ENCODE measurements at places on chromosomes 6 and 20. TPM values are rescaled to one million over a fixed set of nuclear protein-coding genes. Genes with fewer than 3 reads are reported as not detected.

TNF gene
- total RNA-seq, result 207 TPM

GRCh38 chr20:58511861-58512260 is 3.3 kb downstream of the APCDD1L start:
- DNase-seq, result no peak
- H3K4me3 ChIP-seq, result no peak overlapping the region
- H3K27me3 ChIP-seq, result peaks cover 7% of the 10 kb centered on the region
- H3K36me3 ChIP-seq, result no peaks in the 10 kb centered on the region
- H3K27ac ChIP-seq, result no peak overlapping the region
- no peaks in the 10 kb centered on the region for H3K4me1 ChIP-seq

GRCh38 chr20:63919130-63919529 is 24.2 kb downstream of the DNAJC5 start:
- no peaks in the 10 kb centered on the region for H3K27me3 ChIP-seq
- H3K27ac ChIP-seq, result no peak overlapping the region
- H3K36me3 ChIP-seq, result no peaks in the 10 kb centered on the region
- no peak for DNase-seq
- no peaks in the 10 kb centered on the region for H3K4me1 ChIP-seq

LY6G5B gene
- total RNA-seq, result 21.2 TPM

- H3K4me1 ChIP-seq, result no peaks in the 10 kb centered on the region
- H3K36me3 ChIP-seq, result no peaks in the 10 kb centered on the region
- no peak for DNase-seq
- no peaks in the 10 kb centered on the region for H3K27me3 ChIP-seq
- H3K27ac ChIP-seq, result no peak overlapping the region
These were observed 374.8 kb upstream of the CDH4 start for GRCh38 chr20:60877071-60877857.

DNA sequence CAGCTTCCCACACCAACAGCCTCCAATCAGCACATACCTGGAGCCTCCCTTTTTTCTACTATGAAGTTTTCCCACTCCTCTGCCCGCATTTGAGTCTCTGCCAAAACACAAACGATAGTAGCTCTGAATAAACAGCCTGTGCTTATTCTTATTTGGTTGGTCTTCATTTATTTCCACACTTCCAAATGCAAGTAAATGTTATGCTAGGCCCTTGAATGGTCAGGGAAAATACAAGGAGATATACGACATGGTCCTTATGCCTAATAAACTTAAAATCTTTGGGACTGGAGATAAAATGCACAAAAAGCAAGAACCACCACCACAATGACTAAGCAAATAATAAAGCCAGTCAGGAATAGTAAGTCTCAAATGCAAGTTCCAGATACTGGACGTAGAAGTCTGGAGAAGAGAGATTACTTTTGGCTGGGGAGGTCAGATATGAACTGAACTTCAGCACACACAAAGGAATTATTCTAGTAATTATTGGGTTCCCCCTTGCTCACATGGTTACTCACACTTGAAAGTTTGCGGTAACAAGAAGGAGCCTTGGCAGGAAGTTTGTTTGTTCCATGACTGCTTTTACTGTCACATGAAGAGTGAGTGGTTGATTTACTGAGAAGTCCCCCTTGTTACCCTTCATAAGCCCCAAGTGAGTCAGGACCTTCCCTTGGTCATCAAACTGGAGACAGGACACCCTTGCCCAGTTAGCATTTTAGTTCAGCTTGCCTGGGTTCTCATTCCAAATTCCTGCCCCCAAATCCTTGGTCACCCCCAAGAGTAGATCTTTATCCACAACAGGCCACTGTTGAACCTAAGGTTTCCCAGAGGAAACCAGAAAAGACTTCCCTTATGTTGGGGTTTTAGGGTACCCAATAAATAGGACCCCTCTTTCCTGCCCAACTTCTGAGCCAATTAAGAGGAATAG is 511.2 kb upstream of the JARID2 start:
- no peak for DNase-seq
- H3K36me3 ChIP-seq, result no peaks in the 10 kb centered on the region
- peak overlapping the region; percentile 61 for H3K27ac ChIP-seq
- H3K4me3 ChIP-seq, result no peak overlapping the region
- H3K4me1 ChIP-seq, result peaks cover 48% of the 10 kb centered on the region

GRCh38 chr6:146587459-146587858 is 11.3 kb upstream of the ADGB start:
- no peaks in the 10 kb centered on the region for H3K27me3 ChIP-seq
- H3K4me3 ChIP-seq, result no peak overlapping the region
- DNase-seq, result no peak
- no peak overlapping the region for H3K27ac ChIP-seq
- no peaks in the 10 kb centered on the region for H3K4me1 ChIP-seq

RAET1L gene
- total RNA-seq, result not detected

DNA sequence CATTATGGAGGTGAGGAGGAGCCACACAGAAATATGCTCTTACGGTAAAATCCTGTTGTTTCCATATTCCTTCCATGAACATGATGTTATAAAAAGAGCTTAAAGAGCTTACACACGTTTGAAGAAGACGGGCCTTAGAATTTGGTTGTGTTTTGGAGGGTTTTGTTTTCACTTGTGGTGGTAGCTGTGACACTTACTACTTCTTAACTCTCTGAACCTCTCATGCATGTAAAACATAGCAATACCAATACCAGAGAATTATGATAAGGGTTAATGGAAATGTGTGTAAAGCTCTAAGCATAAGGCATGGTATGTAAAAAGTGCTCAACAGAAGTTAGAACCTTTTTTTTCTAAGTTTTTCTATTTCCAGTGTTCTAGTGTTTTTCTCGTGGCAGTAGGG is 256.1 kb upstream of the KCNQ5 start:
- H3K27me3 ChIP-seq, result no peaks in the 10 kb centered on the region
- no peak overlapping the region for H3K4me3 ChIP-seq
- H3K36me3 ChIP-seq, result no peaks in the 10 kb centered on the region
- no peak for DNase-seq
- H3K4me1 ChIP-seq, result no peaks in the 10 kb centered on the region

DNA sequence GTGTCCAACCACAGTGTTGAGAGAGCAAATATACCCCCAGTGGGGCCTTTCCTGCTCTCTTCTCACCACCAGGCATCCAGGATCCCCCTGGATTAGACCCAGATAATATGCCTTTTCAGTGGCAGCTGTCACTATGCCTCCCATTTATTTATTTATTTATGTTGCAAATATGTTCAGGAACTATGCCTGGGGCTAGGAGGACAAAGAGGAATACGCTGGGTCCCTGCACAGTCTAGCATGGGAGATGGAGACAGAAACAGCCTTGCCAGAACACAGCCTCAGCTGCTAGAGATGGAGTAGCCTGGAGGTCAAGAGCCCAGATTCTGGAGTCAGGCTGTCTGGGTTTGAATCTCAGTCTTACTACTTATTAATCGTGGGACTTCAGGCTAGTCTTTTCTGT is 74.6 kb upstream of the LRFN2 start:
- no peak for DNase-seq
- H3K4me1 ChIP-seq, result no peaks in the 10 kb centered on the region
- H3K36me3 ChIP-seq, result no peaks in the 10 kb centered on the region
- H3K27ac ChIP-seq, result no peak overlapping the region
- H3K4me3 ChIP-seq, result no peak overlapping the region

DNA sequence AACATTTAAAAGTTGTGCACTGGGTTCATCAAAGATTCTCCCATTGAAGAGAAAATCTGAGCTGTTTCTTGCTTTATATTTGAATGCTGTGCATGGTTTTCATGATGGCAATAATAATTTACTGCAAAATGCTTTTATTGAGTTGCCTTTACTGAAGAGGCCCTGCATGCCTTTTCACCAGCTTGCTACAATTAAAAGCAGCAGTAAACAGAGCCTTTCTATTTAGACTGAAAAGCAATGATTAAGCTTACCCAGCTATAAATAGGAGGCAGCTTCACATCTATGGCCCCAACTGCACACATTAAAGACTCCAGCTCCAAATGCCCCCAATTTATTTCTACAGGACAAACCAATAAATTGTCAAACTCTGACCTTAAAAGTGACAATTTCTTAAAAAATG is 70.3 kb downstream of the ANKEF1 start:
- DNase-seq, result no peak
- H3K27me3 ChIP-seq, result no peaks in the 10 kb centered on the region
- H3K4me1 ChIP-seq, result no peaks in the 10 kb centered on the region
- H3K27ac ChIP-seq, result no peak overlapping the region
- H3K4me3 ChIP-seq, result no peak overlapping the region
- H3K36me3 ChIP-seq, result no peaks in the 10 kb centered on the region

DNA sequence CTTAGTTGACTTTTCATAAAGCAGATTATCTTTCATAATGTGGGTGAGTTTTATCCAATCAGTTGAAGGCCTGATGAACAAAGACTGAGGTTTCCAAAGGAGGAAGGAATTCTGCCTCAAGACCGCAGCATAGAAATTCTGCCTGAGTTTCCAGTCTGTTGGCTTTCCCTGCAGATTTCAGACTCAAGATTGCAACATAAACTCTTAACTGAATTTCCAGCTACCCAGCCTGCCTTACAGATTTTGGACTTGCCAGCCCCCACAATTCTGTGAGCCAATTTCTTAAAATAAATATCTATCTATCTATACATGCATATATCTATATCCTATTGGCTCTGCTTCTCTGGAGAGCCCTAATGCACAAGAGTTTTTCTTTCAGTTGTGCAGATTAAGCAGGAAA is 57.3 kb upstream of the SMLR1 start:
- no peaks in the 10 kb centered on the region for H3K4me1 ChIP-seq
- no peak overlapping the region for H3K27ac ChIP-seq
- no peak for DNase-seq
- no peaks in the 10 kb centered on the region for H3K36me3 ChIP-seq
- no peak overlapping the region for H3K4me3 ChIP-seq

CD2AP gene
- 28.8 TPM for total RNA-seq

- peak overlapping the region; percentile 45 for H3K27ac ChIP-seq
- no peaks in the 10 kb centered on the region for H3K36me3 ChIP-seq
- no peak for DNase-seq
These were observed 451 bp upstream of the HSF2 start for GRCh38 chr6:122399055-122399347.

DNA sequence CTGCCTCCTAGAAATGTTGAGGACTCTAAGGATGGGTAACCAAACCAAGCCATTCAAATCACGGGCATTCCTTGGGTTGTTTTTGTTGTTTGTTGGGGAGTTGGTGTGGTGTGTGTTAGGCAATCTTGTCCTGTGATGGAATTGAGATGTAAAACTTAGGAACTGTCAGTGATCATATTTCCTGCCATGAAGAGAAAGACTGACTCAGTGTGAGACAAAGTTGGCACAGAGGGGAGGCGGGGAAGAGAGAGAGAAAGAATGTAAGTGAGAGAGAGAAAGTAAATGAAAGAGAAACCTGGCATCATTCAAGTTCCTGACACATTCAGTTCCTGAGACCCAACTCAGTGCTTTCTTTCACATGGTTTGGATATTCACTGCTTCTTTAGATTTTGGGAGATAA is 21.6 kb upstream of the FBXO30 start:
- no peak overlapping the region for H3K27ac ChIP-seq
- H3K27me3 ChIP-seq, result no peaks in the 10 kb centered on the region
- no peak overlapping the region for H3K4me3 ChIP-seq
- H3K36me3 ChIP-seq, result no peaks in the 10 kb centered on the region

GRCh38 chr6:42030585-42031506 is 19.5 kb upstream of the TAF8 start:
- no peaks in the 10 kb centered on the region for H3K27me3 ChIP-seq
- H3K36me3 ChIP-seq, result peaks cover 37% of the 10 kb centered on the region
- no peak for DNase-seq
- H3K4me1 ChIP-seq, result peaks cover 76% of the 10 kb centered on the region

DNA sequence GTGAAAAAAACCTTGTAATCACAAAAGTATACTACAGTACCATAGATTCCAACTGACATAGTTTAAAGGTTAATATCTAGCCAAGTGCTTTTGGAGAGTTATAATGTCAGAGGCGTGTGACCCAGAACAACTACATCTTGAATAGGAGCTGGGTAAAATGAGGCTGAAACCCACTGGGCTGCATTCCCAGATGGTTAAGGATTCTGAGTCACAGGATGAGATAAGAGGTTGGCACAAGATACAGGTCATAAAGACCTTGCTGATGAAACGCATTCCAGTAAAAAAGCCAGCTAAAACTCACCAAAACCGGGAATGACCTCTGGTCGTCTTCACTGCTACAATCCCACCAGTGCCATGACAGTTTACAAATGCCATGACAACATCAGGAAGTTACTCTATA is 22.4 kb upstream of the KIAA0408 start:
- H3K4me3 ChIP-seq, result no peak overlapping the region
- no peak for DNase-seq
- H3K27me3 ChIP-seq, result no peaks in the 10 kb centered on the region
- peaks cover 14% of the 10 kb centered on the region for H3K4me1 ChIP-seq
- H3K27ac ChIP-seq, result no peak overlapping the region
- no peaks in the 10 kb centered on the region for H3K36me3 ChIP-seq

- no peak for DNase-seq
- H3K27me3 ChIP-seq, result no peaks in the 10 kb centered on the region
- no peaks in the 10 kb centered on the region for H3K4me1 ChIP-seq
- H3K36me3 ChIP-seq, result no peaks in the 10 kb centered on the region
- no peak overlapping the region for H3K27ac ChIP-seq
- no peak overlapping the region for H3K4me3 ChIP-seq
These were observed 64.8 kb upstream of the RCAN2 start for GRCh38 chr6:46556053-46556452.

DNA sequence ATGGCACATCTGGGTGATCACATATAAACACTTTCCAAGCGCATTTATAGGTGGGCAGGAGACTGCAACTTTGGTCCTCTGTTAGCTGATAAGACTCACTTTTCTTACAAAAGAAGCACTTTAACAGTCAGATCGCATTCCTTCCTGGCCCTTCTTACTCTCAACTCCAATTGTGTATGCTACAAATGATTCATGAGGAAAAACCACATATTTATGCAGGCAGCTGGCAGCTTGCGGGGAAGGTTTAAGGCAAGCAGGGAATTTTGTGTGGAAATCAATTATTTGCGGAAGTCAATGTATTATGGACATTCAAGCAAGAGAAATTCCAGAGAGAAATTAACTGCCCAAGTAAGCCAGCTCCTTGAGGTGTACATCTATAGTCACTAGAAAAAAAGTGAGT is 194.0 kb downstream of the PKHD1 start:
- H3K4me3 ChIP-seq, result no peak overlapping the region
- DNase-seq, result no peak
- no peaks in the 10 kb centered on the region for H3K4me1 ChIP-seq
- no peaks in the 10 kb centered on the region for H3K36me3 ChIP-seq
- no peak overlapping the region for H3K27ac ChIP-seq
- H3K27me3 ChIP-seq, result no peaks in the 10 kb centered on the region

PXDC1 gene
- total RNA-seq, result 0.15 TPM

DNA sequence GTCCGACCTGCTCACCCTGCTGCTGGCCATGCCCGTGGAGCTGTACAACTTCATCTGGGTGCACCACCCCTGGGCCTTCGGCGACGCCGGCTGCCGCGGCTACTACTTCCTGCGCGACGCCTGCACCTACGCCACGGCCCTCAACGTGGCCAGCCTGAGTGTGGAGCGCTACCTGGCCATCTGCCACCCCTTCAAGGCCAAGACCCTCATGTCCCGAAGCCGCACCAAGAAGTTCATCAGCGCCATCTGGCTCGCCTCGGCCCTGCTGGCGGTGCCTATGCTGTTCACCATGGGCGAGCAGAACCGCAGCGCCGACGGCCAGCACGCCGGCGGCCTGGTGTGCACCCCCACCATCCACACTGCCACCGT is 885 bp downstream of the NTSR1 start:
- H3K27me3 ChIP-seq, result peaks cover 8% of the 10 kb centered on the region
- no peak for DNase-seq
- H3K27ac ChIP-seq, result no peak overlapping the region
- H3K4me1 ChIP-seq, result peaks cover 5% of the 10 kb centered on the region
- H3K4me3 ChIP-seq, result no peak overlapping the region
- no peaks in the 10 kb centered on the region for H3K36me3 ChIP-seq

RGL2 gene
- total RNA-seq, result 22.9 TPM

All from CD8-positive, alpha-beta memory T cell (primary cell).